NB4 (cell line): ENCODE measurements at places on chromosomes 6 and 20.

GRCh38 chr6:144939921-144940320 lies 654.8 kb downstream of the UTRN start:
- no peak for DNase-seq

- DNase-seq: no peak
These were observed 40.4 kb downstream of the SCAF8 start for GRCh38 chr6:154773610-154774089.

DNA sequence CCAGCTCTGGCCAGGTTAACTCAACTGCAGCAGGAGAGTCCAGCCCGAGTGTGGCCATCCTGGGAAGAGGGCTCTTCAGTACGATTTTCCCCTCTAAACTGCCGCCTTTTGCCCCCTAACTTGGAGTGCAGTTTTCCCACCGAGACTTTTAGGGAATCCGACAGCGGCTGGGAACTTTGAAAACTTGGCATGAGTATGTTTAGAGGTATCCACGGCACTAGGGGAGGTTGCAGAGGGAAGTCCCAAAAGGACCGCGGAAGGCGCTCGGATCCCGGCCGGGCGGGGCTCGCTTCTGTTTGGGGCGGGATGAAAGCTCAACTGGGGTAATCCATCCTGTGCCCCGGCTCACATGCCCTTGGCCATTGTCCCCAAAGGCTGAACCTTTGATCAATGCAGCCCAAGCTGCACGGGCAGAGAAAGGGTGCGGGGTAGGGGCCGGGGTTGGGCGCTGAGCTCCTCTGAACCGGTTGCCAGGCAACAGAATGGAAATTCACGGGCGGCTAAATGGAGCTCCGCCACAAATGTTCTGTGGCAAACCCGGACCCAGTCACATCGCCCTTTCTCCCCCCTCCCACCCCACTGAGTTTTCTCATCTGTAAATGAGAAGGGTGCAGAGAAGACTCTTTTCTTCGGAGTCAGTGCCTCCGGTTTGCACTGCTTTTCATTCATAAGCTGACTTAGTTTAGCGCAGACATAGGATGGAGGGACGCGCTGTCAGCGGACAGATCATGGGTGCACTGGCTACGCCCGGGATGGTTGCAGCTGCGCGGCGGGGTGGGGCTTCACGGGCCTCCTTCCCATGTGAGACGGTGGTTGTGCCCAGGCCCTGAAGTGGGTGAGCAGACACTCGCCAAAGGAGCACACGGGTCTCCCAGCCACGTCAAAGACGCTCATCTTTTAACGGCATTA lies 2.3 kb downstream of the BMP6 start:
- DNase-seq: peak; percentile 11

DNA sequence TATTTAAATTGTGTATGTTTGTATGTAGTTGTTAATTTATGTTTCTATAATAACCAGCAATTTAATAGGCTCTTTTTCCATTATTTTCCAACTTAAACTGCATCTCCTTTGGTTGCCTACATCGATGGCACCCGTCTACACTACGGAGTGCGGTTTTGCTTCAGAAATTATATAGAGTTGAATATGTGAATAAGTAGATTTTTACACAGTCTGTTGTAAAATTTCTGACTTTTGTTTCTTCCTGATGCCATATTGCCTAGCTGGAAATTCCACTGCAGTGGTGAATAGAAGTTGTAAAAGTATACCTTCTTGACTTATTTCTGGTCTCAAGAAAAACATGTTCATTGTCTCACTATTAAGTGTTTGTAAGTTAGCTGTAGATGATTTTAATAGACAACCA lies 404.1 kb upstream of the EPHA7 start:
- DNase-seq: no peak

- DNase-seq: no peak
These were observed 41.2 kb downstream of the CEBPB start for GRCh38 chr20:50231854-50232253.

DNA sequence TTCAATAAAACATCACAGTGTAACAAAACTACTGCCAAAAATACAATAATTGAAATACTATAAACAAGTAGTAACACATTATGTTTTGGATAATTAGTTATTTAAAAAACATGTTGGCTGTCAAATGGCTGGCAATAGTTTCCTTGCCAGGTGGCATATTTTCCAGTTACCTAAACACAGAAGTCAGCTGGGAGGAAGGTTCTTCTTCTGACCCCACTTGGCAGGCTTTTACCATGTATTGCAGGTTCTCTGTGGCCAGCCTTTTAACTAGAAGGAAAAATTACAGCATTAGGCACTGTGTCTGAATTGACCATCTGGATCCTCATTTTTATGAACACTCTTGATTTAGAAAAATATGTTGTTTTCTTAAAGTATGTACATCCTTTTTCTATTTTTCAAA lies 131.4 kb downstream of the MMS22L start:
- no peak for DNase-seq

DNA sequence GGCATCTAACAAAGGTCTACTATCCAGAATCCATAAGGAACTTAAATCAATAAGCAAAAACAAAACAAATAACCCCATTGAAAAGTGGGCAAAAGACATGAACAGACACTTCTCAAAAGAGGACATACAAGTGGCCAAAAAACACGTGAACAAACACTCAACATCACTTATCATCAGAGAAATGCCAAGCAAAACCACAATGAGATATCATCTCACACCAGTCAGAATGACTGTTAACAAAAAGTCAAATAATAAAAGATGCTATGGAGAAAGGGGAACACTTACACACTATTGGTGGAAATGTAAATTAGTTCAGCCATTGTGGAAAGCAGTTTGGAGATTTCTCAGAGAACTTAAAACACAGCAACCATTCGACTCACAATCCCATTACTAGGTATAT lies 19.4 kb upstream of the VNN1 start:
- DNase-seq: no peak

GRCh38 chr20:19723051-19723450 lies 35.0 kb upstream of the RIN2 start:
- no peak for DNase-seq

- DNase-seq: no peak
These were observed 94.3 kb downstream of the THBS2 start for GRCh38 chr6:169159331-169159730.

DNA sequence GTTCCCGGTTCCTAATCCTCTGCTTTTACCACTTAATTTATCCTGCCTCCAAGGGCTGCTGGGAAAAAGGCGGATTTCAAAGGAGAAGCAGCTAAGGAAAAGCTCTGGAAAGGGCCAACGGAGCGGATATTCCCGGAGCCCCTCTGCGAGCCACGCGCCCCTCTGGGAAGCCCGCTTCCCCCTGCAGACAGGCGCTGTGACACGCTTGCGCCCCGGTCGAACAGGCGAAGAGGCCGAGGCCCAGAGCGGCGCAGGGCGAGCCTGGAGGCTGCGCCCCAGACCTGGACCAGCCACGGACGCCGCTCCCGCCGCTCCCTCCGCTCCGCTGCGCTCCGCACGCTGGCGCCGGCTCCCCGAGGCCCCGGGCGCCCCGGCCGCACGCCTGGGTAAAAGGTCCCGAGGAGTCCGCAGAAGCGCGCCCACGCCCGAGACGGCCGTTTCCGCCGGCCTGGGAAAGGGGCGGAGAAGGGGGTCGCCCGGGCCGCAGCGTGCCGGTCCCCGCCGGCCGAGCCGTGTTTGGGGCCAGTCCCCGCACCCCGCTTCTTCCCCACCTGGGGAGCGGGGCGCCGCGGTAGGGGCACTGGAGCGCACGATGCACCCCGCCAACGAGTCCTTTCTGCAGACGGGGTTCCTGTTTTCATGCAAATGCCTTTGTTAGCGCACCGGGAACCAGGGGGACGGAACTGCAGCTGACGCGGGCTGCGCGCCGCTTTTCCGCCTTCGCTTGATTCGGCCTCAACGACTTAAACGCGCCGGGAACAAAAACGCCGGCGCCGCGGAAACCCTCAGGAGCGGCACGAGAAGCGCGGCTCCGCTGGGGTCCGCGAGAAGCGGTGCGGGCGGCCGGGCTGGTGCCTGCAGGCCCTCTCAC lies 91.9 kb upstream of the SIRPA start:
- DNase-seq: peak; percentile 97

GRCh38 chr20:24116611-24117010 lies 128.0 kb upstream of the GGTLC1 start:
- no peak for DNase-seq

GRCh38 chr6:15892369-15892768 lies 229.5 kb upstream of the DTNBP1 start:
- DNase-seq: peak; percentile 86

DNA sequence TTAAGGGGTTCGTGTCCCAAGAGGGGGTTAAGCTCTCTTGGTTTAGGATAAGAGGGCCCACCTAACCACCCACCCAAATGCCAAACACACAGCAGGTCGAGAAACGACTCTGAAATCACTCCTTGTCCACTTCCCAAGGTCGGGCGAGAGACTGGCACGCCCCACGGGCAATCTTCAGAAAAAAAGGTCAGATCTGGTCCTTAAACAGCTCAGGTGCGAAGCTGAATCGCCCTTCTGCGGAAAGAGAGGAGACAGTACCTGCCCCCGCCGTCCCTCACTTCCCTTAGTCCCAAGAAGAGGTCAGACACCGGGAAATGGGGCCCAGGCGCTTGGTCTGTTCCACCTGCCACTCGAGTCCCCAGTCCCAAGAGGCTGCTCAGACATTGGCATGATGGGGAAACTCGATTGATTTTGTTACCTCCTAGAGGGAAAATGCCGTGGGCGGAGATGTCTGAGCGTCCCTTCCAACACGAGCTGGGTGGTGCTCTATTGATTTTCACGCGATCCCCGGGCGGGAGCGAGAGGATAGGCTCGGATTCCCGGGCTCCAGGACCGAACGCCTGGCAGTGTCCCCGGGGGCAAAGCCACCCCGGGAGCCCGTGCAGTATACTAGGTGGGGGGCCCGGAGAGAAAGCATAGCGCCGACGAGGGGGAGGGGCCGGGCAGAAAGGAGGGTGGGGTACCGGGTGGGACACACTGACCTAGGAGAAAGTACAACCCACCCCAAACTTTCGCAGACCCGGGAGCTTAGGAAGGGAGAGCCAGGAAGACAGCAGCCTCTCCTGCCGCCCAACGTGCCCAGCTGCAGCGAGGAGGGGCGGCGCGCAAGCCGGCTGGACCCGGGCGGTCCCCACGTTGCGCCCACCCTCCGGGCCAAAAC lies 1.1 kb upstream of the SAMD5 start:
- no peak for DNase-seq

GRCh38 chr6:84588697-84589080 lies 175.7 kb downstream of the TBX18 start:
- DNase-seq: peak; percentile 24

DNA sequence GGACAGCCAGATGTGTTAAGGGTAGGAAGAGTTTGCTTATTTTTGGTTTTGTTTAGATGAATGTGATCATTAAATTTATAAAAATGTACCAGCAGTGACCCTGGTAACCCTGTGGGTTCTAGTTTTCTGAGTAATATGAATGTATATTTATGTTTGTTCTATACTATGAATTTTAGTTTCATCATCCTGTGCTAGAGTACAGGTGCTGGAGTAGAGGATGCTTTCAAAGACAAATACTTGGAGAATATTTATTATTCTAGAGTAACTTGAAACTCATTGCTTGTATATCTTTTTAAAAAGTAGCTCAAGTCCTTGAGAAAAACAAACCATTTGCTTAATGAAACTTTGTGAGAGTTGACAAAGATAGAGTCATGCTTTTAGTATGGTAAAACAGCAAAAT lies 7.8 kb downstream of the LRRC1 start:
- DNase-seq: no peak

- no peak for DNase-seq
These were observed 38.1 kb downstream of the SNX9 start for GRCh38 chr6:157861184-157861583.

DNA sequence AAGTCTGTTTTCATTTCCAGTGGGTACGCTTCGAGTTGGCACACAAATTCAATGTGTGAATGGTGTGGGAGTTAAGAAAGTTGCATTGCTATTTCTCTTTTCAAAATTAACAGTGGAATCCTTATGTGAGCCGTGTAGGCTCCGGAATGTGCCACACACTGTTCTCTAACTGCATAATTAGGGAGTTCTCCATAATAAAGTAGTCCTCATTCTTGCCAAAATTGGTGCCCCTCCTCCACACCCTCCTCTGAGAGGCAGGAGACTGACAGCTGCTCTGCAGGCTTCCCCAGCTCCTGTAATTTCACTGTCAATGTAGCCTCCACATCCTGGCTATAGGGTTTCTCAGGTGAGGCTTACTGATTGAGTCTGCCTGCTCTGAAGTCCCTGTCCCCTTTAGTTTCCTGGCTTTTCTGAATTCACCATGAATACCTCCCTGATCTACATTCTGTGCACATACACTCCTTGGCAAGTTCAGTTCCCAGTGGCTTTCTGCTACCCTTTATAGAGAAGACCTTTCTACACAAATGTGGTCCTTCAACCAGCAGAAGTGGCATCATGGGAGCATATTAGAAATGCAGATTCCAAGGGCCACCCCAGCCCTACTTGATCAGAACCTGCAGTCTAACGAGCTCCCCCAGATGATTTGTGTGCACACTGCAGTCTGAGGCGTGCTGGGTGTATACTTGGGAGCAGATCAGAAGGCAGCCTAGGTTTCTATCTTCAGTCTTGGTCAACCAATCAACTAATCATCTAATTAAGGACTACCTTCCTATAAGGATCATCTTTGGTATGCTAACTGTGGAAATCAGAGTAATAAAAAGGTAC lies 19.9 kb upstream of the CCN6 start:
- no peak for DNase-seq

- no peak for DNase-seq
These were observed 540.2 kb downstream of the PRKN start for GRCh38 chr6:162187168-162187935.

GRCh38 chr20:54013471-54013870 lies 56.9 kb downstream of the BCAS1 start:
- DNase-seq: no peak

DNA sequence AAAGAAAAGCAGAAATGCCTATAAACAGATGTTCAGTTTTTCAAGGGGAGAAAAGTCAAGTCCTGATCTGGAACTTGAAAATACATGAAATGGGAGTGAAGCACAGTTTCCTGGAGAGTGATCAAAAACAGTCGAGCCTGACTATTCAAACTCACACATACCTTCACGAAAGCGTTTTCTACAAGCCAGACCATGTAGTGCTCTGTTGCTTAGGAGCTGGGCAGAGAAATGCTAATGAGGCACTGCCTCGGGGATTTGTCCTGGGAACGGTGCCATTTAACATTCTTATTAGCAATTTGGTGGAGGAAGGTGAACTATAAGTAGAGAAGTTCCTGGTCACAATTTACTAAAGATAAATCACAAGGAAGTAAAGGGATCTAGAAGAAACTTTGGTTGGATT lies 5.9 kb downstream of the NHSL1 start:
- DNase-seq: no peak

DNA sequence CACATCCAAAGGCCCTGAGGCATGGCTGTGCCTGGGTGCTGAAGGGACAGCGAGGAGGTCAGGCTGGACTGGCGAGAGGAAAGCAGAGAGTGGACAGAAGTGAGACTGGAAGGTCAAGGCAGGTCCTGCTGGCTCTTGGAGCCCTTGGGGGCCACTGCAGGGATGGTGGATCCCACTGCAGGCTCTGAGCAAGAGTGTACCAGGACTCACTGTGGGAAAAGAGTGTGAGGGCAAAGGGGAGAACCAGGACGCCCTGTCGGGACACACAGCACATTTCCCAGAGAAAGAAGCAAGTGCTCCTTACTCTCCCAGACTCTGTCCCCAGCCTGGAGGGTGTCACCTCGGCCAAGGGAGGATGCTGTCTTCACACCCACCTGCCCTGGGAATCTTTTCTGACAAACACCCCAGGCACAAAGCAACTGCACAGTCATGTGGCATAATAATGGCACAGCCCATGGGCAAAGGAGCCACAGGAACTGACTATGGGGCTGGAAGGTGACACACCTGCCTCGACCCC lies 172.3 kb upstream of the CST7 start:
- DNase-seq: no peak
